ENCODE measurements at places on chromosomes 12 and 14. TPM values are rescaled to one million over a fixed set of nuclear protein-coding genes. Genes with fewer than 3 reads are reported as not detected.

DNA sequence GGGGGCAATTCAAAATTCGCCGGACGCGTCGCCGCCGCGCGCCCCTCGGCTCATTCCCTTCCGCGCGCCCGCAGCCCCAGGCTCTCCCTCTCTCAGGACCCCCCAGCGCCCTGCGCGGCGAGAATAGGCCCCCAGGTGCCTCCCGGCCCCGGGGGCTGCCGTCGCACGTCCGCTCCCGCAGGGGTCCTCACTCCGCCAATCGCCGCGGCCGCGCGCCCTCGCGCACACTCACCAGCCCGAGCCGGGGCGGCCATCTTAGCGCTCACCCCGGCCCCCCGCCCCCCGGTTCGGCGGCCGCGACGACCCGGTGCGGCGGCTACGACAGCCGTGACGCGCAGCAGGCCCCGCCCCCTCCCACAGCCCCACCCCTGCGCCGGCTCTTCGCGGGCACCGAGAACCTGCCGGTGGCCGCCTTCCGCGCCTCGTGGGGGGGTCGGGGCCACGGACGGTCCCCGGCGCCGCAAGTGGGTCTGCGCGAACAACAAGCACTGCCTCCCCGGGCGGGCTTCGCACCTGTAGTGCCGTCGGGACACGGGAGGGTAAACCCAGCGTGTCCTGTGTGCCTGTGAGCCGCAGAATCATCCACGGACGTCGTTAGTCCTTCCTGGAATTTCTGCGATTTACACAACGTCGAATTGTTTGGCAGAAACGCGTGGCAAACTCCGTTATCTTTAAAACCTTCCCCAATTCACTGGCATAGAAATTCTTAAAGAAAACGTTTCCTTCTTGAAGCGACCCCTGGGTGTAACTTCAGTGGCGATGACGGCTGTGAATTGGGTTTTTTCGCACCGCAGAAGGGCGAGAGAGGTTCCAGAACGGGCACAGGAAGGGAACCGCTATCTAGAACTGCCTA is 2.5 kb downstream of the USP44 start:
- no peak for DNase-seq

GRCh38 chr12:117903110-117903840 is 65.5 kb downstream of the KSR2 start:
- DNase-seq, result no peak

- no peak for DNase-seq
Observed at GRCh38 chr12:48118284-48118871, 786 bp upstream of the PFKM start.

- DNase-seq, result no peak
Observed at GRCh38 chr12:30603129-30603528, 92.5 kb downstream of the IPO8 start.

SYCP3 gene
- under 0.01 TPM for total RNA-seq

FGF23 gene
- not detected for total RNA-seq

AQP6 gene
- not detected for total RNA-seq

CPSF2 gene
- 67.8 TPM for total RNA-seq

CLMN gene
- 0.43 TPM for total RNA-seq

PTGDR gene
- total RNA-seq, result 0.32 TPM

OVCH1 gene
- total RNA-seq, result under 0.01 TPM

SUSD6 gene
- 11.9 TPM for total RNA-seq

IFNG-AS1 gene
- total RNA-seq, result not detected

KERA gene
- not detected for total RNA-seq
